ENCODE measurements at places on chromosomes 5 and 9. TPM values are rescaled to one million over a fixed set of nuclear protein-coding genes. Genes with fewer than 3 reads are reported as not detected.

- no peak overlapping the region for H3K27ac ChIP-seq
- H3K36me3 ChIP-seq: no peaks in the 10 kb centered on the region
- DNase-seq: no peak
These were observed 104.3 kb upstream of the PITX1 start for GRCh38 chr5:135138116-135138850.

DNA sequence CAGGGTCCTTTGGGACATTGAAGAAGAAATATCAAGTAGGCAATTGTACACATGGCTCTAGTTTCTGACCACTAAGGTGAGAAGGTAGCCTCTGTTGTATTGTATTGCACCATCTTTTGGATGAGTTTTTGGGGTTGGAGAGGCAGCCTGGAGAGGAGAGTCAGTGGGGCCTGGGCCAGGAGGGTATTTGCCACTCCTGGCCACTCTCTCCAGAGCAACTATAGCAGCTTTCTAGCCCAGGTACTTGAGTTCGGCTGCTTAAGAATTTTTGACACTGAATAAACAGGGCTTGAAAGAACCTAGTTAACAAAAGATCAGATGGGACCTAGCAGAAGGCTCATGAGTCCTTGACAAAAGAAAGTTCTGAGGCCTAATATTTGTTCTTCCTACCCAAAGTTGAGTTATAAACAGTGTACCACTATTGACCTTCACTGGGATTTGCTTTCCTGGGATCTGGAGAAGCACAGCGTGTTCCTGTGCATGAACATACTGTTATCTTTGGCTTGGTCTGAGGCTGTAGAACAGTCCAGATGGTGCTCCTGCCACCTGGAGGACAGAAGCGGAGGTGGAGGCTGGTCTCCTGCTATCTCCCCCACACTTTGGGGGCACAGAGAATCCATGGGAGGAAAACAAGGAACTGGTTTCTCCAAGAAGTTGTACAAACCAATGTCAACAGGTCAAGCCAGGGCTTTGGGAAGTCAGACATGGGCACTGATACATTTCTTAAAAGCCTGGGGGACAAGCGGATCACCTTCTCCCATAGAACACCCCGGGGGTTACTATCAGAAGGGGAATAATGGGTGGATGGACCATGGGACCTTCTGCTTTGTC is 110.4 kb upstream of the LIFR start:
- no peaks in the 10 kb centered on the region for H3K27me3 ChIP-seq
- DNase-seq: no peak
- no peak overlapping the region for H3K27ac ChIP-seq
- H3K4me1 ChIP-seq: peaks cover 11% of the 10 kb centered on the region

DNA sequence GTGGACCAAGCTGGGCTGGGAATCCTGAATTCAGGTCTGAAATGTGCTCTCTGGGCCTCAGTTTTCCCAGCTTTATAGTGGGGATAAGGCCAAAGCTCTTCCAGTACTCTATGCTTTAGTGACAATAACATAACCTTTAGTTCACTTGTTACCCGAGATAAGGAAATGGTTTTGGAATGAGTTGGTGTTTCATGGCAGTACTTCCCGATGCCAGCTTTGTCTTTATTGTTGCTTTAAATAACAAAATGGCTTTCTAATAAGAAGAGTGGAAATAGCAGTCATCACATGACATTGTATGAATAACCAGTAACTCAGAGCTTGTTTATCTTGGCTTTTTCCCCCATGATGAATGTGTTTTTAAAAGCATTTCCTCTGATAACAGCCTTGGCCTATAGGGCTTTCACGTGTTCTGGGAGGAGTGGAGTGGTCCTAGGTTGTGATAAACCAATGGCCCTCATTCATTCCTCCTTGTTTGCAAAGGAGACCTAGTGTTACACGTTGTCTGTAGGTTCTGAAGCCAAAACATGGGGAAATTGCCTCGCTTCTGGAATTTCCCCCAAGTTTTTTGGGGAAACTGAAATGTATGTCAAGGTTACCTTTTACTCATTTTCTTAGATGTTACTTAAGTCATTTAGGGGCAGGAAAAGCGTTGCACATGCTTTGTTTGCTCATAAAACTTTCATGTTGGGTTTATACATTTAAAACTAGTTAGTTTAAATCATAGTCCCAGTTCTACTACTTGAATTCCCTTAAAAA is 53.7 kb downstream of the ZNF618 start:
- no peak overlapping the region for H3K27ac ChIP-seq
- no peaks in the 10 kb centered on the region for H3K27me3 ChIP-seq
- no peaks in the 10 kb centered on the region for H3K36me3 ChIP-seq
- H3K4me3 ChIP-seq: no peak overlapping the region
- H3K4me1 ChIP-seq: no peaks in the 10 kb centered on the region

The MIGA2 gene
- 30.3 TPM for polyA plus RNA-seq

- H3K27me3 ChIP-seq: no peaks in the 10 kb centered on the region
- peak; percentile 19 for DNase-seq
- peaks cover 46% of the 10 kb centered on the region for H3K4me1 ChIP-seq
- no peaks in the 10 kb centered on the region for H3K36me3 ChIP-seq
- no peak overlapping the region for H3K4me3 ChIP-seq
- H3K27ac ChIP-seq: peak overlapping the region; percentile 22
These were observed 41.6 kb downstream of the ERGIC1 start for GRCh38 chr5:172875505-172876279.

GRCh38 chr5:98543490-98543889 is 230.0 kb upstream of the RGMB start:
- DNase-seq: no peak
- H3K27me3 ChIP-seq: no peaks in the 10 kb centered on the region
- no peaks in the 10 kb centered on the region for H3K36me3 ChIP-seq

The CEL gene
- 0.55 TPM for polyA plus RNA-seq

- no peaks in the 10 kb centered on the region for H3K36me3 ChIP-seq
- DNase-seq: peak; percentile 66
- no peak overlapping the region for H3K27ac ChIP-seq
- H3K4me3 ChIP-seq: no peak overlapping the region
- no peaks in the 10 kb centered on the region for H3K27me3 ChIP-seq
These were observed 2.0 kb upstream of the SPATA31E1 start for GRCh38 chr9:87880683-87881082.

The RLN2 gene
- 2.5 TPM for polyA plus RNA-seq

The SLC1A3 gene
- 5.3 TPM for polyA plus RNA-seq

DNA sequence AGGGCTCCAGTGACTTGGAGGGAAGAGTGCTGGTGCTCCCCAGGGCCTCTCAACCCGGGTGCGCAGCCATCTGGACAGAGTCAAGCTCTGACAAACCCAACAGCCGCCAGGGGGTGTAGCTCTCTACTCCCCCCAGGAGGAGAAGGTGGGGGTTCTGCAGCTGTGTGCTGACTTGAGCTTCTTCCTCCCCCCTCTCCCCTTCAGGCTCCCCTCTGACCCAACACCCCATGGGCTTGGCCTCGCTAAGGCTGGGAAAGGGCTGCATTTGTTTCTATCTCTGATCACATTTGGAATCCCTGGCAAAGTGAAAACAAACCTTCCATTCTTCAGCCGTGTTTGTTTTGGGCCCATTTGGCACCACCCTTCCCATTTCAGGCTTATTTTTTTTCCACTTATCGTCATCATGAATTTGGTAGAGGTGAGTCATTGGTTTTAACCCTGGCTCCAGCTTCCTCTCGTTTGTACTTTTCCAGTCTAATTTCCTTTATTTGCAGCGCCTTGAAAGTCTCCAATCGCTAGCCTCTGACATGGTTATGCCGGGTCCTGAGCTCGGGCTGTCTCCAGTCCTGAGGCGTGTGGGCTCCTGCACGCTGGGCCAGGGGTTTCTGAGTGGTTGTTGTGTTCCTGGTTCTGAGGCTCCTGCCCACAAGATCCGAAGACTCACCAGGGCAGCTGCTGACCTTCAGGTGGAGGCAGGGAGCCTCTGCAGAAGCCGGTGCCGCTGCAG is 36.1 kb downstream of the DAP start:
- no peak overlapping the region for H3K4me3 ChIP-seq
- H3K36me3 ChIP-seq: no peaks in the 10 kb centered on the region
- H3K27me3 ChIP-seq: no peaks in the 10 kb centered on the region

DNA sequence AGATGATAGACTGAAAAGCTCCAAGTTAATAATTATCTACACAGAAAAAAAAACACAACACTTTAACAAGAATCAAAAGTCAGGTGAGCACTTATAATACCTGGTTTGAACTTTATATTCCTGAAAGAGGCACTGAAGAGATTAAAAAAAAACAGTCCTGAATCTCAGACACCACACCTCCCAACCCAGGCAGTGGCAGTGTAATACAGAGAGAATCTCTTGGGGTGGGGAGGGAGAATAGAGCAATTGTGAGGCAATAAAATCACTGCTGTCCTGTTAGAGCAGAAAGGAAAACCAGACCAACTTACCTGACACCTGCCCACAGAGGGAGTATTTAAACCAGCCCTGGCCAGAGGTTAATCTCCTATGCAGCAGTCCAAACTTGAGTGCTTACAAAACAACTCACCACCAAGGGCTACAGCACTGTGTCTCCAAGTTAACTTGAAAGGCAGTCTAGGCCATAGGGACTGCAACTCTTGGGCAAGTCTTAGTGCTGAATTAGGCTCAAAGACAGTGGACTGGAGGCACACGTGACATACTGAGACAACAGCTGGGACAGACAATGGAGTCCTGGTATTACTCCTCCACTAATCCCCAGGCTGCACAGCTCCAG is 54.2 kb downstream of the SLCO4C1 start:
- H3K4me1 ChIP-seq: no peaks in the 10 kb centered on the region
- H3K27ac ChIP-seq: no peak overlapping the region
- no peak overlapping the region for H3K4me3 ChIP-seq

The CDX1 gene
- polyA plus RNA-seq: 0.26 TPM

DNA sequence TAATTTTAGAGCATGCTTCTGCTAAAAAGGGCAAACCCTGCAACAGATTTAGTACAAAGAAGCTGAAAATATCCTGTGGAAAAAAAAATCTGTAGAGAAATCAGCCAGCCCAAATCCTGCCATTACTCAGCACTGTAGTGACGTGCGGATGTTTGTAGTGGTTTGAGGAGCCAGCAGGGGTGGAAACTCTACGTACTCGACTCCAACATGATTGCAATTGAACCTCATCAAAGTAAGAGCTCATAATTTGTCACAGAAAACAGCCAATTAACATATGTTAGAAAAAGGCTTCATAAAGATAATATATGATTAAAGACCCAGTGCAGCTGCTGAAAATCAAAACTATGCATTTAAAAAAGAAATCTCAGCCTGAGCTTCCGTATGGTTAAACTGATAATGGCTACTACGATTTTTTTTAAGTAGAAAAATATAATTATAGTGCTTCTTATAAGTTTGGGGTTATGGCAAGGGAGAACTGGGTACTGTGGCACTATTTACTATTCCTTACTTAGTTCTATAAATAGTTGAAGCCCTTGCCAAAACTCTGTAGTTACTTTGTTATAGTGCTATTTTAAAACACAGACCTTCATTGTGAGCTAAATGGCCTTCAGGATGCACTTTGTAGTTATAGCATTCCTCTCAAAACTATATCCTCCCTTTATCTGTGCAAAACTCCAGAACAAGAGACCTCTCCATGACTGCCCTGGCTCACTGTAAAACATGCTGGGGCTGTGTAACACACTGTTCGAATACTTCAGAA is 49.4 kb downstream of the MEF2C start:
- H3K4me1 ChIP-seq: peaks cover 100% of the 10 kb centered on the region
- peak overlapping the region; percentile 91 for H3K27ac ChIP-seq
- peak; percentile 52 for DNase-seq
- H3K4me3 ChIP-seq: peak overlapping the region; percentile 14

Measured in spleen (tissue), 13 donors.